Temporal lobe (tissue), 4 donors: ENCODE measurements at places on chromosomes 6 and 20. TPM values are rescaled to one million over a fixed set of nuclear protein-coding genes. Genes with fewer than 3 reads are reported as not detected.

LY6G6C gene
- 0.25 TPM for total RNA-seq

IBTK gene
- 60.5 TPM for total RNA-seq

METTL24 gene
- 0.98 TPM for total RNA-seq

BEND3 gene
- total RNA-seq = 6.4 TPM

C4B gene
- total RNA-seq = 14.5 TPM

CNR1 gene
- total RNA-seq = 265 TPM

GINS1 gene
- total RNA-seq = 6.4 TPM

KIF25 gene
- total RNA-seq = 0.25 TPM

OPRL1 gene
- 8.4 TPM for total RNA-seq

HSPA1L gene
- 3.7 TPM for total RNA-seq
